Pons (tissue), 1 donor: ENCODE measurements at places on chromosomes 7 and 10.

DNA sequence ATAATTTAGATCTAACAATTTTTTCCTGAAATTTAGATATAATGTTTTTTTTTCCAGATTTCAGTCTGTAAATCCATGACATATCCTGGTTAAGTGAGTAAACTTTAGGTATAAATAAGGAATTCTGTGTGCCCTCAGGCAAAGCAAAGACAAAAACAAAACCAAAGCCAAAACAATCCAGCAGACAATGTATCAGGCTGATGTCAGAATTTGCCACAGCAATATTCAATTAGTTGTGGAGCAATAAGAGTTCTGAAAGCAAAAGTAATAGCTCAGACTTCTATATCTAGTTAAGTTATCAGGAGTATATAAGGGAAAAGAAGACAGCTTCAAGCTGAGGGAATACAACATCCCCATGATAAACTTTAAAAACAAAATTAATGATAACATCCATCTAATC lies 82.0 kb downstream of the MKX start:
- no peak for DNase-seq

- peak; percentile 94 for DNase-seq
These were observed 47.8 kb downstream of the CPEB3 start for GRCh38 chr10:92242910-92243671.

DNA sequence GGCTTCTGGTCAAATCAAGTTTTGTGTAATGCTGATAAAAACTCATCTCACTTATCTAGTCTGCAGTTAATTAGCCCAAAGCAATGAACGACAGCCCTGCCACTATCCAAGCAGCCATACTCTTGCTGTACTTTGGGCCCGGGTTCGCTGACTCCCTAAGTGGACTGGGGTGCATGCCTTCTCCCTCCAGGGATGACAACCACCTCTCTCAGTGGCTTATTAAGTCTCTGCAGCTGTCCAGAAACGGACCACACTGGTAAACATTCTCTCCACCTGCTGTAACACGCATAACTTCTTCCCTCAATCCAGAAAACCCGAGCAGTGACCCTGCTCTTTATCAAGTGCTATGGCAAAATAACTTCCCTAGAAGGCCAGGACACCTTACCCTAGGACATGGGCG lies 3.9 kb downstream of the FBXW4 start:
- DNase-seq: no peak

DNA sequence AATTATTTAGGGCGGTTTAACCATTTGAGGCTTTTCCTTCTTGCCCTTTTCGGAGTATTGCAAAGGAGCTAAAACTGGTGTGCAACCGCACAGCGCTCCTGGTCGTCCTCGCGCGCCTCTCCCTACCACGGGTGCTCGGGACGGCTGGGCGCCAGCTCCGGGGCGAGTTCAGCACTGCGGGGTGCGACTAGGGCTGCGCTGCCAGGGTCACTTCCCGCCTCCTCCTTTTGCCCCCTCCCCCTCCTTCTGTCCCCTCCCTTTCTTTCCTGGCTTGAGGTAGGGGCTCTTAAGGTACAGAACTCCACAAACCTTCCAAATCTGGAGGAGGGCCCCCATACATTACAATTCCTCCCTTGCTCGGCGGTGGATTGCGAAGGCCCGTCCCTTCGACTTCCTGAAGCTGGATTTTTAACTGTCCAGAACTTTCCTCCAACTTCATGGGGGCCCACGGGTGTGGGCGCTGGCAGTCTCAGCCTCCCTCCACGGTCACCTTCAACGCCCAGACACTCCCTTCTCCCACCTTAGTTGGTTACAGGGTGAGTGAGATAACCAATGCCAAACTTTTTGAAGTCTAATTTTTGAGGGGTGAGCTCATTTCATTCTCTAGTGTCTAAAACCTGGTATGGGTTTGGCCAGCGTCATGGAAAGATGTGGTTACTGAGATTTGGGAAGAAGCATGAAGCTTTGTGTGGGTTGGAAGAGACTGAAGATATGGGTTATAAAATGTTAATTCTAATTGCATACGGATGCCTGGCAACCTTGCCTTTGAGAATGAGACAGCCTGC lies 3.1 kb downstream of the FZD1 start:
- DNase-seq: no peak

DNA sequence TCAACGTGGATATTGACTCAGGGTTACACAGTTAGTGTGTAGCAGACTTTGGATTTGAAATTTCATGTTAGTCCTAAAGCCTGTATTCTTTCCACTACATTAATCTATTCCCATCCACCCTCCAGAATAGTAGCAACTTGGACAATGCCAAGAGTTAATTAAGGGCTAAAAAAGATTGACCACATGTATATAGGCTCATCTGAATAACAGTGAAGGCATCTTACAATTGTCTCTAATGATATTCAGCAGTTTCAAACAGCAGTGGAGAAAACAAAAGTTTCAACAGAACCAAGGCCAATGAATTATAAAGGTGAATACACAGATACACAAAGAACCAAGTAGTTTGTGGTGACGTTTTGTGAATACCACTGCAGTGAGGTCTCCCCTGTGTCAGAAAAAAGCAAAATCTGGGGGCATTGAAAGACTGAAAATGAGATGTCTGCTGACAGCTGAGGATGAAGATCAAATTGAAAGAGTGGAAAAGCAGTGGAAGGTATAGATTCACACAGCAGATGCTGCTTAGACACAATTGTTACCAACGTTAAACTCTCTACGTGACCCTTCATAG lies 202.8 kb downstream of the SEMA3E start:
- DNase-seq: no peak

DNA sequence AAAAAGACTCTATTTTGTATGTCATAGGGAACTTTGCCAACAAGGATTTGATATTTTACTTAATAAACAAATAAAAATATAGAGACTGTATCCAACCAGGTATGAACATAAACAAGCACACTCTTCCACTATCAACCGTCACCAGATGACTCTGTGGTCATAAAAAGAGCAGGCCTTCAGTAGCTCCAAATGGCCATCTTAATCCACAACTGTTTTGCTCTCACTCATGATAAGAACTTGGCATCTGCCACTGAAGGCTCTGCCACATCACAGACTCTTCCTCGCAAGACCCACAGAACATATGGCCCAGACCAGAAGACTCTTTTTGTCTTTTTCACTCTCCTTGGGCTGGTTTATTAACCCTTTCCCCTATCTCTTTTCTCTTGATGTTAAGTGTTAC lies 98.7 kb upstream of the POM121L12 start:
- DNase-seq: no peak

- no peak for DNase-seq
These were observed 177.9 kb upstream of the STEAP4 start for GRCh38 chr7:88484551-88484950.

DNA sequence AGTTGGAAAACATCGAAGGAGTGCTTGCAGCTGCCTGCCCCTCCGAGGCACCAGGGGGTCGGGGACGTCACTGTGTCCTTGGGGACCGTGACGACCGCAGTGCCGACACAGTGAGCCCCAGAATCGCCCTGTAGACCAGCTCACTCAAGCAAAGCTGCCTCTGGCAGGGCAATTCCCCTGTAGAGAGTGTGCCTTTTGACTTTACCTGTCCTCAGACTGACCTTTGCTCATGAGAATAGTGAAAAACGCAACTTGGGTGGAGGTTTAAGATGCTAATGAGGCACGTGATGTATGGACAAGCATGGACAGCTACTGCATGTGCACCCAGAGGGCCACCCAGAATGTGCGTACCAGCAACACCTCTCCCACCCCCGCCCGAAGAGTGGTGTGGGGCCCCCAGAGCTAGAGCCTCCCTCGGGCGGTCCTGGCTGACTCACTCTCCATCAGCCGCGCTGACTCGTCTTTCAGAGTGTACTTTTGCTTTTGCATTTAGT lies 271.9 kb downstream of the ADARB2 start:
- DNase-seq: no peak

GRCh38 chr10:51297438-51297837 lies 223.2 kb downstream of the PRKG1 start:
- DNase-seq: no peak
